ENCODE measurements at places on chromosomes 6 and 20.

DNA sequence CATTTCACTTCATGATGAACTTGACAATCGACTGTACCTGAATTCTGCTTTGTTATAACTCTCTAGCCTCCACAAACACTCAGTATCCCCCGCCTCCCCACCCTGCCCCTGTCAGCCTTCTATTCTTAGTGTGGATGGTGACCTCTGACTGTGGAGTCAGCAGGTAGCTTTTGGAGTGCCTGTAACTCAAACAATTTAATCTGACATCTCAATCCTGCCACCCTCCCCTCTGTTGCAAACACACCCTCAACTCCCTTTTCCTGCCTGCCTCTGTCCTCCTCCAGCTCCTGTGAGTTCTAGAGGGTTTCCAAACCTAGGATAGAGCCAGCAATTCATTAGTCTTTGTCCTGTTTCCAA is 20.3 kb downstream of the DAAM2 start:
- DNase-seq: no peak

GRCh38 chr6:41938590-41939175 is 2.9 kb downstream of the CCND3 start:
- DNase-seq: no peak

- DNase-seq: no peak
Observed at GRCh38 chr6:17305219-17306001, 24.2 kb downstream of the RBM24 start.

- DNase-seq: no peak
Observed at GRCh38 chr20:34269996-34270627, 28.9 kb downstream of the ASIP start.

DNA sequence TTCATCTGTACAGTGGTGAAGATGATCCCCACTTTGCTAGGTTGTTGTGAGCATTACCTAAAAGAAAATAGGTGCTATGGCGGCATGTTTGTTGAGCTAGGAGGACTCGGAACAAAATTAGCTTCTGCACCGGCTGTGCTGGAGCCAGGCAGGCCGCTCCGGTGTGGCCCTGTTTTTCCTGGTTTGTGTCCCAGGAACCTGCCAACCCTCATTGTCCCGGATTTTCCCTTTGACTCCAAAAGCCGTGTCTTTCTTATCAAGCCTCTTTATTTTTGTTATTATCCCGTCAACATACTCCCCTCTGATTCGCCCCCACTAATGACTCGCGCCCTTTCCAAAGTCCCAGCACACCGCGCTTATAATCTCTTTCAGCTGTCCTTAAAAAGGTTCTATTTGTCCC is 117.0 kb downstream of the MYLK4 start:
- no peak for DNase-seq

DNA sequence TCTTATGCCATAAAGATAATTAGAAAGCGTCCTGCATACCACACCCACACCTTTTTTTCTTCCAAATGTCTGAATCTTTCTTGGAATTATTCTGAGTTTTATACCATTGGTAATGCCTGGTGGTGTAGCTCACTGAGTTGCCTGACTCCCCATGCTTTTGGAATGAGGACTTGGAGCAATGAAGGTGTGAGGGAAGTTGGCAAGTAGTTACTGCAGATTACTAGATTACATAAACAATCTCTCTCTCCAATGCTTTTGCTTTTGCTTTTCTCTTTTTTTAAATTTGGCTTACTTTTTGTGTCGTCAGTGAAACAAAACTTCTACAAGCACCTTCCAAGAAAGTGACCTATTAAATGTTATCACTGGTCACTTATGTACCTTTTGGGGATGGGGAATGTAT is 406.1 kb upstream of the SOX4 start:
- DNase-seq: no peak

DNA sequence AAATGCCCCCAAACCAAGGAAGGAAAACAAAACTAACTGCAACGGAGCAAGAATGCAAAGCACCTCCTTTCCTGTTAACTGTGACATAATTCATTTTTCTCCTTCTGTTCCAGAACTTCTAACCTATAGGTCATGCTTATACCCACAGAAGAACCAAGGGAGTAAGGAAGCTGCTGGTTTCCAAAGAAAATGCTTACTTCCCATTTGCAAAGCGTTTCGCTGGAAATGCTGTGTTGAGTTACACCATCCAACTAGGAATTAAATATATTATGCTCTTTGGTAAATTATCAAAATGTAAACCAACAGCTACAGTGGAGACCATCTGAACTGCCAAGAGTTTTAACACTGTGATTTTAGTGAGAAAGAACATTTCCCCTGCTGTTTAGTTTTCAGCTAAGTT is 42.9 kb downstream of the ATXN1 start:
- DNase-seq: no peak

- no peak for DNase-seq
Observed at GRCh38 chr6:16758163-16758975, 2.9 kb downstream of the ATXN1 start.

DNA sequence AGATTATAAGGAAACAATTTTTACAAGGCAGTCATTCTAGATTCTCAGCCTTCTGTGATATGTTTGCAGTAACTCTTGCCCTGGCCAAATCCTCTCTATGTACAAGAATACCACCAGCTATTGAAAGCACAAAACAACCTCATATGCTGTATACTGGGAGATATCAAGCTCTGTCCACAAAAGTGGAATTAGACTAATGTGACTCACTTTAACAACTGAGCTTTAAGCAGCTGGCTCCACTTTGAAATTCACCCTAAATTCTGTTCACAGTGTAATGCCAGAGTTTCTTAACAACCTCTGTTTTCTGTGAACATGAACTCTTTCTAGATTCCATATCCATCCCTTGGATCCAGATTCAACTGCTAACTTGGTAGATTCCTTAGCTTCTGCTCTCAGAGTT is 47.6 kb downstream of the CHD6 start:
- DNase-seq: no peak

Data from stimulated activated CD8-positive, alpha-beta memory T cell treated with anti-CD3 and anti-CD28 coated beads, Interleukin-2, amount 100 ng/mL, for 48 hours (primary cell).